Activated effector memory CD4-positive, alpha-beta T cell treated with Interleukin-2 at 50 U/mL for 16 hours (primary cell): ENCODE measurements at places on chromosomes 7 and 10.

- no peak for DNase-seq
Observed at GRCh38 chr7:42156291-42156865, 80.6 kb downstream of the GLI3 start.

- no peak for DNase-seq
Observed at GRCh38 chr10:47252093-47252780, 47.8 kb upstream of the GDF10 start.

DNA sequence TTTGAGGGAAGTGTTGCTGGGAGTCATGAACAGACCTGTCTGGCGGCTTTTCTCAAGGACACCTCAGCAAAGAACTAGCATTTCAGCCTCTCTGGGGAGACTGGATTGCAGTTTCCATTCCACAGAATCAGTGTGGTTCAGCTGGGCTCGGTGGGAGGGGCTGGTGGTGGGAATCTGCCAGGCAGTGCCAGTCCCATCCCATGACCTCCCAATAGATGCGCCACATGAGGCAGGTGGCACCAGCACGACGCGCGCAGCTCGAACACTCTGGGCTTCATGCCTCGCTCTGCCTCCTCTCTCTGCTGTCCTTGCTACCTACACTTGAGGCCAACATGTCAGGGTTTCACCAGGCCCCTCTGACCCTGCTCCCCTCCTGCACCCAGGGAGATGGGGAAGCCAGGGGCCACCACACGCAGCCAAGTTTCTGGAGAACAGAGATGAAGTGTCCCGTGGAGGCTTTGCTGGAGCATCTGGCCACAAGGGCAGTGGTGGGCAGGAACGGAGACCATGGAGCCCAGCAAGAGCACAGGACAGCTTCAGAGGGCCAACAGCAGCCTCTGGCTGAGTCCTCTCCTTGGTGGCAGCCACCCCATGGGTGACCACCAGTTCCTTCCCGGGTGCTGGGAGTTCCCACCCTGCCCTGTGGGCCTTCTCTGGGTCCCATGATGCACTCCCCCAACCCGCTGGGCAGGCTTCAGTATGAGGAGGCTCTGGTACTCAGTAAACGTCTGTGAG lies 2.3 kb downstream of the NACAD start:
- no peak for DNase-seq

GRCh38 chr10:97034301-97034700 lies 151.5 kb downstream of the SLIT1 start:
- no peak for DNase-seq

- no peak for DNase-seq
Observed at GRCh38 chr7:38801786-38802185, 107.2 kb downstream of the VPS41 start.

GRCh38 chr7:33770576-33770975 lies 134.8 kb upstream of the BMPER start:
- no peak for DNase-seq

GRCh38 chr10:5555881-5556280 lies 31.1 kb downstream of the CALML3 start:
- DNase-seq = no peak

DNA sequence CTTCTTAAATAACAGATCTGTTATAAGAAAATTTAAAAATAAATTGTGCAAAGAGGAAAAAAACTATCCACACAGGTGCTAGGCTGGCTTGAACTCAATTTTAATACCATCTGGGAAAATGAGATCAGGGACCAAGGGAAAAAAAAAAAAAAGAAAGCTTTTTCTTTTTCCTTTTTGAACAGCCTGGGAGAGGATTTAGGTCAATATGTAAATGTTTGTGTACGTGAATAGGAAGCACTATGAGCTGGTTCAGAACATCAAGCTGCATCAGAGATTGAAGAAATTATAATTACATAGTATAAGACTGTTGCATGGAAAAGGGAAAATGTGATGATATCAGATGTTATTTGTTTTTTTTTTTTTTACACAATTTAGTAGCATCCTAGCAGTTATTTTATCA lies 548.0 kb downstream of the ARL4A start:
- DNase-seq = no peak

DNA sequence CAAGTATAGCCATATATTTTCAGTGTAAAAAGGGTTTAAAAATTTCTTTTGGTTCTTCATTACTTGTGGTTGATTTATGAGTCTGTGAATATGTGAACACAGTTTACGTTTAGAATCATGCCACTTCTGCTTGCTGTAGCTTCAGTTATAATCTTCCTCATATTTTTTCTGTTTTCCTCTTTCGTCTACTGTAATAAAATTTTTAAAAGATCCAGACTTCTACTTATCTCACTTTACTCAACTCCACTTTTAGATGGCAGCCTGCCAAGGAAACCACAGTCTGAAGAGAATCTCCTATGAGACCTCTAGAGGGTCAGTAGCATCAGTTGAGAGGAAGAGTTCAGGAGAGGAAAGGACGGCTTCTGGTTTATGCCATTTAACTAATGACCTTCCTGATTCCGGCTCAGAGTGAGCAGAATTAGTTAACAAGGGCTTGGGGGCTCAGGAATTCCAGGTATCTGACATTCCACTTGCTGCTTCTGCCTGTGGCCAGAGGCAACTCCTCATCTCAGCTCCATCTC lies 21.4 kb downstream of the CREB5 start:
- DNase-seq = no peak

DNA sequence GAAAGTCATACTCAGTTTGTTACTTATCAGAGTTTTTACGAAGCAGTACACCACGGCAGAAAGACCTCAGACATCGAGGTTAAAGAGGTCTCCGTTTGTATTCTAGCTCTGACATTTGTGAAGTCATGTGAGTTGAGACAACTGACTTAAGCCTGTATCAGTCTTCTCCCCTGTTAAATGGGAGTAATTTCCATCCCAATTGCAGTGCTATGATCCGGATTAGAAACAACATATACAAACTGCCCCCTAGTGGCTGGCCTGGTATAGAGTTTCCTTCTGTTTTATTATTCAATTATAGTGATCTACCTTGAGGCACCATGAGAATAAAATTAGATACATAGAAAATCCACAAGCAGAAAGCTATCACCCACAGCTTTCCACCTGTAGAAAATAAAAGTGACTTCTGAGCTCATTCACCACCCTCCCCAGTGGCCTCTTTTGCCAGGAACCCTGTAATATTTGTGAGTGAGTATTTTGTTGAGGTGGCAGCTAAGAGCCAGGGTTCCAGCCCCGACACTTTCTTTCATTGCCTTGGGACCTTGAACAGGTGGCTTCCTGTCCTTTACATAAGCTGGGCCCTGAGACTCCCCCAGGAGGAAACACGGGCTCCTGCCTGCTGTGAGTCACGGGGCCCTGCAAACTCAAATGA lies 607.2 kb upstream of the MGMT start:
- DNase-seq = no peak

DNA sequence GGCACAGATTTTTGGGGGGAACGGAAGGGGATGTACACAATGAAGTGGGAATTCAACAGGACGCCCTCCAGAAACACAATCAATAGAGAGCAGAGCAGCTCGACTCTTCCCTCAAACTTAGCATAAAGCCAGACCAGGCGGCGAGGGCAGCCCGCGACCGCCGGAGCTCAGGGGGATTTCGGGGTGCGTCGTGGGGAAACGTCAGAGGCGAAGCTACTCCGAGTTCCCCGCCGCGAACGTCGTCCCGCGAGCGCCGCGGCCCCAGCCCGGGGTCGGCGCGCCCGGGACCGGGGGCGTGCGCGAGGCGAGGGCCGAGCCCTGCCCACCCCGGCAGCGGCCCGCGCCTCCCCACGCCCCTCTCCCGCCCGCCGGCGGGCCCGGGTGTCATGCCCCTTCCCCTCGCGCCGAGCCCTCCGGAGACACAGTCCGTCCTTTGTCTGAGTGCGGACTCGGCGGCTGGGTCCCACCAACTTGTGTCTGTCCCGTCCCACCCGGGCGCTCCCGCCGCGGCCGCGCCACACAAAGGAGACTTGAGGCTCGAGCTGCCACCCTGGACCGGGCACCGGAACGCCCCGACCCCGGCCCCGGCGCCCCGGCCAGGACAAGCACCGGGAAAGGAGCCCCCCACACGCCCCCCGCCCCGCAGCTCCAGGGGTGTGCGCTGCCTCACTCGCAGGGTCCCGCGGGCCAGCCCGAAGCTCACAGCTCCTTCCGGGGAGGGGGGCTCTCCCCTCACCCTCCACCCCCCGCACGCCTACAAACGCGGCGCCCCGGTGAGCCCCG lies 634 bp downstream of the EZH2 start:
- peak; percentile 37 for DNase-seq

- no peak for DNase-seq
Observed at GRCh38 chr7:130479716-130480400, 12.0 kb upstream of the MEST start.

- no peak for DNase-seq
Observed at GRCh38 chr7:135430626-135431025, 79.3 kb downstream of the CNOT4 start.

GRCh38 chr7:54719425-54719824 lies 39.6 kb downstream of the SEC61G start:
- DNase-seq = no peak

GRCh38 chr10:12849319-12850181 lies 152.0 kb downstream of the CCDC3 start:
- DNase-seq = no peak

DNA sequence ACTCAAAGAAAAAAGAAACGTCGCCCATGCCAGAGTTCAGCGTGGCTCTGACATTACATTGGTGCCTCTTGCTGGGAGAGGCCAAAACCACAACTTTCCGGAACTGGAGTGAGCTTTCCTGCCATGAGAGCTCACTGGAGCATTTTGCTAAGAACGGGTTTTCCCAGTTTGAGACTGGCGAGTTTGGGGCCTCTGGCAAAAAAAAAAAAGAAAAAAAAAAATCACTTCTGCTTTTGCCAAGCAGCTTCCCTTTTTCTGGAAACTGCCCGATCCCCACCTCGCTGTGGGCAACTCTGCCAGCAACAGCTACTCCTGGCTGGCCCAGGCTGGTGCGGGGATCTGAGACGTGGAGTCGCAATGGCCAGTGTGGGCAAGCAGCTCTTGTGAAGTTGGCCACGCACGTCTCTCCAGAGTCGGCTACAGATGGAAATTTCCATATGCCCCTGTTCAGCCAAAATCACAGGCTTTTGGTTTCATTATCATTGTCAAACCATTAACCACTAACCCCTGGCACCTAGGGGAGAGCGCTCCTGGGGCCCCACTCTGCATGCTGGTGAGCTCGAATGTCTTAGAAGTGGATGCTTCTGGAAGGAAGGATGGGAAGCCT lies 25.7 kb downstream of the PRKAG2 start:
- DNase-seq = no peak

DNA sequence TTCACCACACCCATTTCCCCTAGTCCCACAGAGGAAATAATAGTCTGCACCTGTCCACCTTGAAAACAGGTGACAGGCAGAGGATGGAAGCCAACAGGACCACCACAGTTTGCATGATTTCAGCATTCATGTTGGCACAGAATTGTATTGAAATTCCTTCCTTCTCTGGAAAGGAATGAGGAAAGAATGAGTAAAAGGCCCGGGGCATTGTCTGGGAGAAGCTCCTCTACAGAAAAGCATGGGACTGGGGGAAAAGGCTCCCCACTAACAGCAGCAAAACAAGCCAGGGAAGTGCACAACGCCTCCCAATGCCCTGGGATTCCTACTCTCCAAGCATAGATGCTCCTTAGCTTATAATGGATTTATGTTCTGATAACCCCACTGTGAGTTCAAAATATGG lies 28.5 kb upstream of the TOMM7 start:
- no peak for DNase-seq

- no peak for DNase-seq
Observed at GRCh38 chr10:111338805-111339204, 262.0 kb downstream of the ADRA2A start.

DNA sequence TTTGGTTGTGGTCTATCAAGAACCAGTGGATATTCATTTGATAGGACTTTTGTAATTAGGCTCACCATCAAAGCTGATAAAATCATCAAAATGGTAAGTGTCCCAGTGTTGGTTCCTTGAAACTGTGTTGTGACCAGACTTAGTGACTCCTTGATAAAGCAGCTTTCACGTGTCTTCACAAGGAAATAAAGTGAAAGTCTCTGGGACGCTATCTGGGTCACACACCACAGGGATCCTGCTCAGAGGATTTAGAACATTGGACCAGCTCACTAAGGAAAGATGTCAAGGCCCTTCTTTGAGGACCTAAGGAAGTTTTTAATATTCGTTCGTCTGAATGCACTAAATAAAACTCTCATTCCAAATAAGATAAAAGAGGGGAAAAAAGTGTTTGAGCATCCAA lies 193.1 kb downstream of the RNLS start:
- no peak for DNase-seq

DNA sequence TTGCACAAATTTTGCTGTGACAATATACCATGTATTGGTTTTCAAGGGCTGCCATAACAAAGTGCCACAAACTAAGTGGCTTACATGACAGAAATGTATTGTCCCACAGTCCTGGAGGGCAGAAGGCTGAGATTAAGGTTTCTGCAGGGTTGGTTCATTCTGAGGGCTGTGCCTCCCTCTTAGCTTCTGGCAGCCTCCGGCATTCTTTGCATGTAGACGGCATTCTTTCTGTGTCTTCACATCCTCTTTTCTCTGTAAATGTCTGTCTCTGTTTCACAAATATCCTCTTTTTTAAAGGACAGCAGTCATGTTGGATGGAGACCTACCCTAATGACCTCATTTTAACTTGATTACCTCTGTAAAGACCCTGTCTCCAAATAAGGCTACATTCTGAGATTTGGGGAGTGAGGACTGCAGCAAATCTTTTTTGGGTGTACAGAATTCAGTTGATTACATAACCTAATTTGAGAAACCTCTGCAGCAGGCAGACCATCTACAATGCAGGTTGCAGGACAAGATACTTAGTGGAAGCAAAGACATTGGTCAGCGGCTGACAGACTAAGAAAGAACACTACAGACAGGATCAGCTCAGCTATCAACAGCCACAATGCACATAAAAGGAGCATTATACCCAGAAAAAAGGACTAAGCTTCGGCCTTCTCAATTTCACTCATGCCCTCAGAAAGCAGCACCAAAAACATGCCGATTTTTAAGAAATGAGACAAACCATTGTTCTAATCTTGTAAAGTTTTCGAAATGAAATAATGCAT lies 84.6 kb upstream of the FAM3C start:
- no peak for DNase-seq

- no peak for DNase-seq
Observed at GRCh38 chr7:100372694-100373093, 593 bp upstream of the PILRA start.

DNA sequence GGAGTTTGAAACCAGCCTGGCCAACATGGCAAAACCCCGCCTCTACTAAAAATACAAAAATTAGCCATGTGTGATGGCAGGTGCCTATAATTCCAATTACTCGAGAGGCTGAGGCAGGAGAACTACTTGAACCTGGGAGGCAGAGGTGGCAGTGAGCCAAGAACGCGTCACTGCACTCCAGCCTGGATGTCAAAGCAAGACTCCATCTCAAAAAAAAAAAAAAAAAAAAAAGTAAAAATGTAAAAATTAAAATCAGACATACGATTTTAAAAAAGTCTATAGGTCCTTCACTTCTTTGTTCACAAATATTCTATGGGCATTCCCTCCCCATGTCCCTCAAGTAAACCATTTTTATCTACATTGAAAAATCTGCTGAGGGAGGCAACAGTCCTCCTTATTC lies 34.9 kb upstream of the TLL2 start:
- DNase-seq = no peak

GRCh38 chr10:5943536-5943935 lies 33.8 kb downstream of the IL15RA start:
- no peak for DNase-seq

- DNase-seq = no peak
Observed at GRCh38 chr7:84916161-84916560, 270.7 kb downstream of the SEMA3D start.
